Ascending aorta (tissue), 2 donors: ENCODE measurements at places on chromosomes 12 and 14.

- no peak for DNase-seq
Observed at GRCh38 chr14:61704554-61704953, 9.2 kb downstream of the HIF1A start.

- DNase-seq: no peak
Observed at GRCh38 chr12:105076098-105076497, 8.2 kb downstream of the ALDH1L2 start.

- peak; percentile 86 for DNase-seq
Observed at GRCh38 chr14:75274899-75275569, 3.6 kb upstream of the FOS start.

- no peak for DNase-seq
Observed at GRCh38 chr14:21933681-21934080, 260.1 kb upstream of the OR4E1 start.

GRCh38 chr12:122951406-122951805, 14.9 kb downstream of the ABCB9 start:
- no peak for DNase-seq

DNA sequence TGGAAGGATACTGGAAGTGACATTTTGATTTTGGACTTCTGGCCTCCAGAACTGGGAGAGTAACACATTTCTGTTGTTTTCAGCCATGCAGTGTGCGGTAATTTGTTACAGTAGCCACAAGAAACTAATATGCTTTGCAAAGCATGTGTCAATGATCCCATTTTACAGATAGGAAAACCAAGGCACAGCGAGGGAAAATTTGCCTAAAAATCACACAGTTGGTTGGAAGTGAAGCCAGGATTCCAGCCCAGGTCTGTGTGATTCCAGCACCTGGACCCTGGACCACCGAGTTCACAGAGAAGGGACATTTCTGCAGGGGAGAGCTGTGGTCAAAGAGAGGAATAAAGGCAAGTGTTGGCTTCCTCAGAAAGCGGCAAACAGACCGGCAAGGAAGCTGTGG, 106.7 kb upstream of the MED13L start:
- DNase-seq: no peak

GRCh38 chr12:68434391-68435298, 102.5 kb upstream of the MDM1 start:
- no peak for DNase-seq

DNA sequence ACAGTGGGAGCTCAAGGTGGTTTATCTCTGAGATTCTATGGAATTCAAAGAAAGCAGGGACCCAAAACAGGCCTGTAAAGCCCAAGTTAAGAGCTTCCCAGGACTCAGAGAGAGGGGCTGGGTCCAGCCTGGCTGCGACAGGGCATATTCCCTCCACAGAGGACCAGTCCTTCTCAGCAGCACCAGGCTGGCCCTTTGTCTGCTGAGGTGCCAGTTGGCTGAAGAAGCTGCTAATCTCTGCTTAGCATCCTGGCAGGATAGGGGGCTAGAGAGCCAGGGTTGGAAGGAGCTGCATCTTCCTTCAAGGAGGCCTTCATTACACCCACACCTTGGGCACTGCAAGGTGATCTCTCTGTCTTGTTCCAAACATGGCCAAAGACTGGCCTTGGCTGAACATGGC, 68.3 kb upstream of the TUNAR start:
- no peak for DNase-seq

DNA sequence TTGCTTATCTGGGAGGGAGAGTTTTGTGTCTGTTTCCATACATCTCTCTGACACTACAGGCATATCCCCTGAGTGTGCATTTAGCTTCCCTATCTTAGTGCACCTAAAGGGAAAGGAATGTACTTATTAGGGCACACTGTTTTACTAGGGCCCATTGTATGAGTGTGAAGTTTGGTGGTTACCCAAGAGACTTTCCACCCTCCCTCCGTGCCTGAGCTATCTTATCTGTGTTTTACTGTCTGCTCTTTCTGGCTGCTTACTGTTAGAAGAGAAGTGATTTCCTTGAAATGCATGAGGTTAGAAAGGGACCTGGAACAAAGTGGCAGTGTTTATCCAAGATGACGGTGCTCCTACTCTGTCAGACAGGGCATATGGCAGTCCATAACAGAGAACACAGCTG, 8.5 kb upstream of the SVOP start:
- no peak for DNase-seq

DNA sequence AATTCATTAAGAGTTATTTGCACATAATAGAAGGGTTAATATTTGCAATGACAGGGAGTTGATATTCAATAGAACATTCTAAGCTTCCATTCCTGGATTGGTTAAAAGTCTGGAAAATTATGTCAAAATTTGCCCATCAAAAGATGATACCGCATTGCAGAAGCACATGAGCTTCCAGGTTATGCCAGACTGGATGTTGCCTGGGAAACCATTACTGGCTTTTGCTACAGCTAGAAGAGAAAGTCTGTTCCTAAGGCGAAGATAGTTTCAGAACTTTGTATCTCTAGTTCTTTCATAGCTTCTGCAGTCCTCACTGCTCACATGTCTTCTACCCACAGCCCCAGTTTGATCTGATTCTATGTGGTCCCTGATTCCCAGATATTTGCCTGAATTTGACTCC, 122.4 kb upstream of the AMIGO2 start:
- DNase-seq: no peak

DNA sequence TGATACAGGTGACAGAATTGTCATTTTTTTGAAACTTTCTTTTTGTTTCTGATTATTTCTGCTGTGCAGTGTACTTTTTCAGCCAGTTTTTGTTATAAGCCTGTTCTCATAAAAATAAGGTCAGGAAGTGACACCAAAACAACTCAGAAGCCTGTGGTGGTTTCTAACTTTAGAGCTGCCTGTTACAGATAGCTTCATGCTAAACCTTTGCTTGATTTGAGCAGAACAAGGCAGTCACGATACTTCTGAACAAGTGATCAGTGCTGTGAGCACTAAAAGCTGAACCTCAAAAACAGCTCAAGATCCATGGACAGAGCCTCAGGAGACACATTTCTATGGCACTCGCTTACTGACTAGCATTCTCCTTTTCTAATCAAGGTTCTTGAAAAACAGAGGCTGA, 82.0 kb downstream of the PRKCH start:
- no peak for DNase-seq

DNA sequence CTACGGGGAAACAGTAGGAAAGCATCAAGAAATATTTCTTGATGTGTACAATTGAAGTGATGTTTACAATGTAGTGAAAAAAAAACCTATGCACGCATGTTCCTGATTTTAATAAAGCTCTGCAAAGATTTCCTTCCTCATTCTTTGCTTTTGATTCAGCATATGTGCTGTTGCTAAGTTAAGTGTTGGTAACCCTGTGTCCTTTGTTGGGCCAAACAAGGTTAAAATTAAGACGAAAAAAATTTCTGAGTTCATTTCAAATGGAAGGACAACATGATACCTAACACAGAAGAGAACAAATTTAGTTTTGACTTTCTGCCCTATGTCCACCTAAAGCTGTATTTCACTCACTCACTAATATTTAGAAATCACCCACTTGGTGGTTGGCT, 62.8 kb downstream of the PPP2R5C start:
- DNase-seq: no peak

DNA sequence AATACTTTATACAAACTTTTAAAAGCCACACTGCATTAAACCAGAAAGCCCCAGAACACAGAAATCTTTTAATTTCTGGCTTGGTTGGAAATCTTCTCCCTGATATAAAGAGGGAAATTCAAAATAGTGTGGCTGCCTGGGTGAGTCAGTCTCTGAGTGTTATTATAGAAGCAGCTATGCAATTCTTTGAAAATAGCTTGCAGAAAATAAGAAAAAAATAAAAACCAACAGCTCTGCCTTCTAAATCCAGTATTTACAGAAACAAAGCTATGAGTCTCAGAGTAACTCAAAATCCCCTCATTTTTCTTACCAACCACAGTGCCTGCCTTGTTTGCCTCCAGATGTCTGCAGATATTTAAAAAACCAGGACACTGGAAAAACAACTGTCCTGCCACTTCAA, 68.6 kb upstream of the FERMT2 start:
- DNase-seq: no peak

DNA sequence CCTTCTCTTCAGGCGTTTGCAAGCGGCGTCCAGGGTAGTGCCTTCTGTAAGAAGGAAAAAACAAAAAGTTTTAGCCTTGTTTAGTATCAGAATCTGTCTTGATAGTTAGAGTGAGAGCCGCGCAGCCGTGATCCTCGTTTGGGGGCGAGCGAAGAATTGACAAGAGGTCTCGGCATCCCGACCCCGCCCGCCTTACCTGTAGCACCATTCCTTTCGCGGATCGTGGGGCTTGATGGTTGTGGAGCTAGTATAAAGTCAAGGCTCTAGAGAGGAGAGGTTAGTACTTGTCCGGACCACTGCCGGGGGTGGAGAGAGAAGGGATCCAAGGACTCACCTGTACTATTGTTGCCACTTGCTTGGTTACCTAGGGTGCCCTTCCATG, 494 bp downstream of the TMTC3 start:
- no peak for DNase-seq

- DNase-seq: no peak
Observed at GRCh38 chr12:113378291-113378690, 19.9 kb downstream of the PLBD2 start.

DNA sequence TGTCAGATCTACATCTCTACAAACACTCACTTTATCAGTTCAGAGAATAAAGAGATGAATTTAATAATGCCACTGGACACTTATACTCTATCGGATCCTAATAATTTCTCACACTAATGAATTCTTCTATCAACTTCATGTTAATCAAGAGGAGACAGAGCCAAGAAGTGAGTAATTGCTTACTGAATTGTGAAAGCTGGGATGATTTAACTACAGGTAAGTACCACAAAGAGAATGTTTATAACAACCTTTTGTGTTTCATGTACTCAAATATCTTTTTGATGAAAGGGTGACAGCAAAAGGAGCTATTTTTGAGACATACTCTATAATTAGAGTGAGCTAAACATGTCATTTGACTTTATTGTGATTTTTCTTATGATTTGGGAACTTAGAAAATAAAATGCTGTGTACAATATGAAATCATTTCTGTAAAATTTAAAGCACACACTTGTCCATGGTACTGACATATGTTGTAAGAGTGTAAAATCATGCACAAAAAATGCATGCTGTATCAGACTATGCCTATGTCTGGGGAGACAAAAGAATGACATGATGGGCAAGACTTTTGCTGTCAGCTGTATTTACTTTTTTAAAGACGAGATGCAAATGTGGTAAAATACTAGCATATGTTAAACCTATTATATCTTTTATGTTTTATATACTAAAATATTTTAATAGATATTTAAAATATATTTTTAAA, 361.2 kb downstream of the CCER1 start:
- no peak for DNase-seq

- no peak for DNase-seq
Observed at GRCh38 chr12:67761566-67761965, 113.0 kb downstream of the DYRK2 start.

DNA sequence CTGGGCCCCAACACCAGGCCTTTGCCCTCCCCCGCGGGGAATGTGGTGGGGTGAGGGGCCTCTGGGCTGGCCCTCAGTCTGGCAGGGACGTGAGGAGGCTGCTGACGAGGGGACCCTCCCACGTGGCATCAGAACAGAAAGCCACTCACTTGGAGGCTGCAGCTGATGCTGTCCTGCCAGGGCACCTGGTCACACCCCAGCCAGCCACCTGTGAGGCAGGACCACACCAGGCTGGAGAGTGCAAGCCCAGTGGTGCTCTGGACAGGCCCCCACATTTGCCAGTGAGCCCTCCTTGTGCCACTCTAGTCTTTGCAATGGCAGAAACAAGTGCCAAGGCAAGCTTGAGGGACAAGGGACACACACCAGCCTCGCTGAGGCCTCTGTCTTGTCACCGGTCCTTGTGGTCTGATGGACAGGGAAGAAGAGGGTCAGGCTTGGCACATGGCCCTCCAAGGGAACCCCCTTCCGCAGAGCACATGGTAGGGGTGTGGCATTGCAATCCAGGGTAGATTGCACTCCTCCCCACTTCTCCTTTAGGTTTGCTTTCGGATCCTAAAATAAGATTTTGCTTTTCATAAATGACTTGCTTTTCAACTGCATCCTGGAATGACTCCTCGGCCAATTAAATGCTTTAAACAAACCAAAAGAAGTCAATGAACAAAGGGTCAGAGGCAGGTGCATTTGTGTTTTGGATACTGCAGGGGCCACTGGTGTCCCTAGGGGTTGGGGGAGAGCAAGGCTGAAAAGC, 53.7 kb downstream of the CCDC88C start:
- DNase-seq: no peak

DNA sequence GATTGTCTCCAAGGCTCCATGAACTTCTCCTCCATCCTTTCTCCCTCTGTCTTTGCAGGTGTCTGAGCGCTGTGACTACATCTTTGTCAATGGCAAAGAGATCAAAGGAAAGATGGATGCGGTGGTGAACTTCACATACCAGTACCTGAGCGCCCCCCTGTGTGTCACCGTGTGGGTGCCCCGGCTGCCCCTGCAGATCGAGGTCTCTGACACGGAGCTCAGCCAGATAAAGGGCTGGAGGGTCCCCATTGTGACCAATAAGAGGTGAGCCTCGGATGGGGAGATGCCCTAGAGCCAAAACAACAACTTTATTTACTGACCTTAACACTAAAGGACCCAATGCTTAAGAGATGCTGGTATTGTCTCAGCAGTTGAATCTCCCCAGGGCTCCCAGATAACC, 130.0 kb downstream of the SLC15A4 start:
- DNase-seq: no peak

GRCh38 chr12:57552835-57553313, 3.0 kb downstream of the KIF5A start:
- no peak for DNase-seq

GRCh38 chr14:101819251-101819990, 57.9 kb downstream of the PPP2R5C start:
- DNase-seq: no peak

GRCh38 chr14:34172550-34173368, 221.9 kb upstream of the EGLN3 start:
- DNase-seq: no peak

- no peak for DNase-seq
Observed at GRCh38 chr14:97350415-97350814, 553.2 kb downstream of the VRK1 start.

GRCh38 chr14:64860039-64860438, 19.7 kb downstream of the SPTB start:
- no peak for DNase-seq

DNA sequence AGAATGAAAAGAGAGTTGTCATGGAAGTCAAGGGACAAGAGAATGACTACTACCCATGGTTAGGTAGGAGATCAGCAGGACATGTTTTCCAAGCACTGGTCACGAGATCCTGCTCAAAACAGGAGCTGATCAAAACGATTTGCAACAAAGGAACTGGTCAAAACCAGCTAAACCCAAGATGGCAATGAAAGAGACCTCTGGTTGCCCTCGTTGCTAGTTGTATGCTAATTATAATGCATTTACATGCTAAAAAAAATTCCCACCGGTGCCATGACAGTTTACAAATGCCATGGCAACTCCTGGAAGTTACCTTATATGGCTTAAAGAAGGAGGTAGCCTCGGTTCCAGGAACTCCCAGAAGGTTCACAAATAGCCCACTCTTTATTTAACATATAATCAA, 95.0 kb upstream of the OTX2 start:
- DNase-seq: no peak

DNA sequence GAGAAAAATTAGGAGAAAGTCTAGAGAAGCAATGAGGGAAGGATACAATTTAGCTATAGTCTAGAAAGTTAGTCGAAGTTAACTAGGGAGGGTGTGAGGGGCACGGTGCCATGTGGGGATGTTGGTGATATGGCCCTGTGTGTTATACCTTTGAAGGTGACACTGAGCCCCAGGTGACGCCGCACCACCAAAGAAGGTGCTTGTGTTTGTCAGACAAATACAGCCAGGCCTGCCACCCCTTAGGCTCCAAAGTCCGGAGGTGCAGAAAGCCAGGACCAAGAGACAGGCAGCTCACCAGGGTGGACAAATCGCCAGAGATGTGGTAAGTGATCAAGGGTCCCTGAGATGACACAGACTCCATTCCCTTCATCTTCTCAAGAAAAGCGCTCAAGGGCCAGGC, 1.1 kb downstream of the C1S start:
- no peak for DNase-seq
